ENCODE measurements at places on chromosomes 3 and 15.

GRCh38 chr3:37030588-37030987, 37.3 kb downstream of the MLH1 start:
- DNase-seq: no peak

DNA sequence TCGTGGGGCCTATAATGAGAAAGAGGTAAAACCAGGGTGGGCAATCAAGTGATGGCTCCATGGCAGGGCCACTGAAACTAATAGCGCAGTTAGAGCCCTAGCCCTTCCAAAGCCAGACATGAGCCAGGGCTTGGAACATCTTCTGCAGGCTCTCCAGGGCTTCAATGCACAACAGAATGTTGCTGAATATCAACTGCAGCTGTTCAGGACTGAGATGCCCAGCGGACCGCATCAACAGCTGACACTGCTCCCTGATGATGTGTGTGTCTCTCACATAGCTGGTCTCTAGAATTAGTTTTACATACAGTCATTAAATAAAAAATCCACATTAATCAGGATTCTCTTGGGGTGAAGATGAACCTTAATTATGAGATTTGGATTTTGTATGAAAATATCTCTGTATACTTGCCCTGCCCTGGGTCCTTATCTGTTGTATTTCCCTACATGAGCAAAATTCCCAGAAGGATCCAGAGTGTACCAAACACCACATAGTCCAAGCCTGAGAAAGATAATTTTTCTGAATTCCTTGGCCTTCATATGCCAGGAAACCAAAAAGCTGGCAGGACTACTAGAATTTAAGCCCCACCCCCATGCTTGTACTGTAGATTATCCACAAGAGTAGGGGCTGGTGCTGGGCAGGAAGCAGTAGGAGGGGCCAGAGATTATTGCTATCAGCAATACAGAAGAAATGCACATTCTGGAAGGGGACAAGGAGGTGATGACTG, 7.7 kb upstream of the GOLGB1 start:
- no peak for DNase-seq

GRCh38 chr3:134809427-134810051, 14.5 kb downstream of the EPHB1 start:
- DNase-seq: no peak

GRCh38 chr3:127677541-127678314, 5.0 kb downstream of the ABTB1 start:
- no peak for DNase-seq

DNA sequence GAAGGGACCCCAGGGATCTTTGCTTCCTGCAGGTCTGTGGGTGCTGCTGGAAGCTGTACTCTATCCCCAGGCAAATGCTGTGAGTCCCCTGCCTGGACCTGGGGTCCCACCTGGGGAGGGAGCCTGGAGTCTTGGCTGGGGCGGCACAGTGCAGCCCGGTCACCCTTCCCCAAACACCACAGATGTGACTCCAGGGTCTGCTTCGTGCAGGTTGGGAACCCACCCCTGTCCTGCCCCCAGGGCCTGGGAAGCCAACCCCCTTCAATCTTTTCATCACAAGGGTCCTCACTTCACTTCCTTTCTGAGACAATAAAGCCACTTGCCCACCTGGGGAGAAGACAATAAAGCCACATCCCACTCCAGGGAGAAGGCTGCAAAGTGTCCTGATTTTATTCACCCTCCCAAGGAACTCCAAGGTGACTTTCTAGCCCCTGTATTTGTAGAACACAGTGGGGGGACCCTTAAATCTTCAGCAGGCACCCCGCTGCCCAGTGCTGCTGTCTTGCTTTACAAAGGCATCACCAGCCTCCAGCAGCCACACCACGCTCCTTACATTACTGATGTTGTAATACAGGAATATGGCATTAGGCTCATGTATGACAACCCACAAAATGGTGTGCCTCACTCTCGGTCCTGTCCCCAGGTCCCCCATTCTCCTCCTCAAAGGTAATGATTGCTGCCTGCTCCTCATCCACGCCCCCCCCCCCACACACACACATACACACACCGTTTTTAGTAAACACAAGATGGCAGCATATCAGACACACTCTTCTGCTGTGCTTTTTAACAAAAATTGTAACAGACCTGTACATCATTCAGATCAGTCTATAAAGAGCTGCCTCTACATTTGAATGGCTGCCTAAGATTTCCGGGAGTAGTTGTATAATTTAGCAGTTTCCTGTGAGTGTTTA, 9.9 kb downstream of the C3orf22 start:
- no peak for DNase-seq

DNA sequence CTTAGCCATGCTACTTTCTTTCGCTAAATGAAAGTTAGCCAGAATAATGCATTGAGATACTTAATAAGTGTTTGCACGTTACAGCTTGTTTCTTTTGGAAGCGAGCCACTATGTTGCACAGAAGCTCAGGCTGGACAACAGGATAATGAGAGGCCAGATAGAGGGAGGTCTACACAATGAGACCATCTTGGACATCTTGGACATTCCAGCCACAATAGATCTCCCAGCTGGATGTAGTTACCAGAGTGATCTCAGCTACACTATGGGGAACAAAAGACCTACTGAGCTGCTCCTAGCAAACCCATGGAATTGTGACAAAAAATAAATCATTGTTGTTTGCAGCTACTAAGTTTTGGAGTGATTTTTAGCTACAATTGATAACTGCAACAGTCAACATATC, 540.1 kb upstream of the SEMA6D start:
- DNase-seq: no peak

DNA sequence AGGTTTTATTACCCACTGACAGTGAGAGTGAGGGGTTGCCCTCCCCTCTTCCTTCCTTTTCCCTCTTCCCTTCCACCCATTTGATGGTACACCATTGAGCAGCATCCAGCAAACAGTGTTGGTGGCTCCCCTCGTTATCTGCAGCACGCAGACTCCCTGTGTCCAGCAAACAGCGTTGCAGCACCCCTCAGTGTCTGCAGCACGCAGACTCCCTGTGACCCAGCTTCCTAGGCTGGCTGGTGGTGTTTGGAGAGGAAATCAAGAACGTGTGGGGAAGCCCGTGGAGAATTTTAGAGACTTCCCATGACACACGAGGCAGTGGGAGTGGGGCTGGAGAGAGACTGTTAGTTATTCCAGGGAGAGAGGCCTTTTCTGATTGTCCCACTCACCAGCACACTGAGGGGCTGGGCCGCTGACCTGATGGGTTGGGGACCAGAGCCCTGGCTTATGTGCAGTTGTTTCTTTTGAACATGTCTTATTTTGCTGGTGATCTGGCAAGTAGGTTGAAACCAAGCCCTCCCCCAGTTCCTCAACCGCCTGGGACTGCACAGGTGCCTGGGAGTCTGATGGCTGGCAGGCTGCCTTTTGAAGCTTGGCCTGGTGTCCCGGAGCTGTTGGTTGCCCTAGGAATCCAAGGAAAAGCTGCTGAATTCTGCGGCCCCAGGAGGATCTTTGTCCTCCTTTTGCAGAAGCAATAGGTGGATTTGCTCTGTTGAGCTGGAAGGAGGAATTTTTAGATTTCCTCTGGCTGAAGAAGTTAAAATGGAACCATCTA, 19.0 kb downstream of the APBA2 start:
- DNase-seq: no peak

DNA sequence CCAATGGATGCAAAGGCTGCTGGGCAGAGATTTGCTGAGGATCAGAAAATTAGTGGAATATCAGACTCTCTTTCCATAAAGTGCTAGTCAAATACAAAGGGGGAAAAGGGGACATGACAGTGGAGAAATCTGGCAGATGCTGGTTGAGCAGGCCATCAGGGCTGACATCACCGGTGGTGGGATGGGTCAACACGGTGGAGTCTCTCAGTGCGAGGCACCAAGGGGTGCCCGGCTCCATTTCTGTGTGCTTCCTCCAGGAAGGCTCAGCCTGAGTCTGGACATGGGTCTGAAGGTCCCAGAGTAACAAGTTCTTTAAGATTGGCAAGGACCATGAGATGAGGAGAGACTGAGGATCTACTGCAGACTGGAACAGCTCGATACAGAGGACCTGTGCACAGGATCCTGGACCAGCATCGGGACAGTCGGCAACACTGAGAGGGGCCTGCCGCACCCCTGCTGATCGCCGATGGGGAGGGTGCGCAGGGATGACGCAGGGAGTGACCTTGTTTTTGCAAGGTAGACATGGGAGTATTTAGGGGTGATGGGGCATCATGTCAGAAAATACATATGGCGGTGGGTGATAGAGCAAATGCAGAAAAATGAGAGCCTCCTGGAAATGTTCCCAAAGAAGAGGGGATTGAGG, 92.7 kb downstream of the SEC22A start:
- DNase-seq: no peak

GRCh38 chr15:61314427-61314826, 85.3 kb upstream of the RORA start:
- no peak for DNase-seq

GRCh38 chr3:169203631-169204550, 459.6 kb downstream of the MECOM start:
- no peak for DNase-seq

- DNase-seq: no peak
Measured at GRCh38 chr3:105277656-105278055, 89.1 kb upstream of the ALCAM start.

DNA sequence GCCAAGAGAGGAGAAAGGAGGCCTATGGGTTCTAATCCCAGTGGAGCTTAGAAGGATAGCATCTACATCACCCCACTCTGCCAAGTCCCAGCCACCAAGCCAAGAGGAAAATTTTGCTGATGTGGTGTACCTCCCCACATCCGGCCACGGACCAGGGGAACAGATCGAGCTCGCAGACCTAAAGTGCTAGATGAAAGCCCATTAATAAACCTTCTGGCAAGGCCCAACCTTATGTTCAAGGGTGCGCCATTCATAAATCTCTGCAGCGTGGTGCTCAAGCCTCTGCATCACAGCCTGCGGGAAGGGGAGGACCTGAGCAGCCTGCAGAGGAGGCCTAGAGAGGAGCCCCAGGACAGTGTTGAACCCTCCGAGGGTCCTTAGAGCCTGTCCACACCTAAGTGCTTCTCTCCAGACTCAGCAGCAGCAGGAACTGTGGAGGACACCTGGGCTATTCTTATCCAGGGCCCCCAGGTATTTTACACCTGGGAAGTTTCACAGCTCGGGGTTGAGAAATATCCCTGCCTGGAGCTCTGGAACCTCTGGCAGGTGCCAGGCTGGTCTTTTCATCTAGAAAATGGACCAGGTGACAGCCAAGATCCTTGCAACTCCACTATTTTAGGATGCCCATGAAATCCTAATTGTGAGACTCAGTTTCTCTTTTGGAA, 68.0 kb downstream of the MRPL46 start:
- no peak for DNase-seq

GRCh38 chr15:38874464-38874863, 309.9 kb upstream of the RASGRP1 start:
- no peak for DNase-seq

All from non-pigmented ciliary epithelial cell (primary cell).